ENCODE measurements at places on chromosomes 12 and 14. TPM values are rescaled to one million over a fixed set of nuclear protein-coding genes. Genes with fewer than 3 reads are reported as not detected.

GRCh38 chr12:43480591-43480990, 71.4 kb downstream of the ADAMTS20 start:
- DNase-seq, result no peak

RHEBL1 gene
- 5.2 TPM for total RNA-seq

DNA sequence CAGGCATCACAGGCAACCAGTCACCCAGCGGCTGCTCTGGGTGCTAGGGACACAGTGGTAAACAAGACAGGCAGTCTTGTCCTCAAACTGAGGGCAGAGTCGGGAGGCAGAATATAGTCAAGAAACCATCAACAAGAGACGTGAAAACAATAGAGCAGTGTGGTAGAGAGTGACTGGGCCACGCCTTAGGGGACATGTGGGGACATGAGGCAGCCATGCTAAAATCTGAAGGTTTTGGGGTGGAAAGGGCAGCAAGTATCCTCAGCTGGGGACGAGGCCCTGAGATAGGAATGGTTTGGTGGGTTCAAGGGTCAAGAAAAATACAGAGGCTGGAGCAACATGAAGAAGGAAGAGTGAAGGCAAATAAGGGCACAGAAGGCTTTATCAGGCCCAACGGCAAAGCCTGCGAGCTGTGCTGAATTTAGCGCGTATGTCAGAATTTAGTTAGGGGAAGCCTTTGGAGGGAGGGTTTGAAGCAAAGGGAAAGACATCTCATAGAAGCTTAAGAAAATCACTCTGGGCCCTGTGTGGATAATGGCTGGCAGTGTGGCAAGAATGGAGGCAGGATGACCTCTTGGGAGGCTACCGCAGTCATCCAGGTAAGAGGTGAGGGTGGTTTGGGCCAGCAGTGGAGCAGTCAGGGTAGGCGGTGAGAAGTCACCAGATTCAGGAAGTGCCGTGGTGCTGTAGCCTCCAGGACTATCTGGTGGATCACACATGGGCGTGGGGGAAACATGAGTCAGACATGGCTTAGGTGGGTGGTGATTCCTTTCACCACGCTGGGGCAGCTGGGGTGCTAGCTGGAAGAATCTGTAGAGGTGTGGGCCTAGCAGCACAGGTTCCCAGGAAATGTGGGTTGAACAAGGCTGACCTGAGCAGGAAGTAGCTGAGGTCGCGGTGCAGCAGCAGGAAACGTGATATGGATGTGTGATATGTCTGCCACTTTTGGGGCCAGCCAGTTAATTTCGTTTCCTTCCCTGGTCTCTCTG, 3.0 kb downstream of the EVL start:
- DNase-seq, result peak; percentile 89

GRCh38 chr12:16927259-16927658, 321.3 kb upstream of the LMO3 start:
- no peak for DNase-seq

C12orf54 gene
- total RNA-seq, result not detected

DNA sequence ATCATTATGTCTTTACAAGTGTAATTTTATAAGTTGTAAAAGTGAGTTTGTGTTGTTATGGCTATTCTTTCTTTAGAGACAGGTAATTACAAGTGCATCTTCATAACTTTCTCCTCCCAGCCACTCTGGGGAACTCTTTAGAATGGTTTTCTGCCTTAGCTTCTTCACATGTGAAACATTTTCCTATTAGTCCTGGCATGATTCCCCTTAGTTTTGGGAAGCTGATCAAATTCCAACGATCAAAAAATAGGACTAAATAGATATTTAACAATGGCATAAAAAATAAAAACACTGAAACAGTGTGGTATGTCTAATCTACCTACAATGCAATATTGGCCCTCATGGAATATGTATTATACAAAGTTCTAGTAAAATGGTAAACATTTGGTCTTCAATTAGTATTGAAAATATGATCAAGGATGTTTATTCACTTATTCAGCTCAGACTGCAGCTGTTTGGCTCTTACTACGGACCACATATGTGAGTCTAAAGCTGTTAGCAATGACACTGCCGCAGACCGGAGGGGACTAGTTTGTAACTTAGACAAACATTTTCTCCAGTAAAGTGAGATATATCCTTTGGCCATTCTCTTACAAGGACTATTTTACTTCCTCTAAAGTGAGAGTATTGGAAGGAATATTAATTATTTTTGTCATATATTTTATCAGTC, 890.8 kb upstream of the USP15 start:
- no peak for DNase-seq

- no peak for DNase-seq
These were observed 11.5 kb upstream of the RASSF3 start for GRCh38 chr12:64598831-64599230.

DNA sequence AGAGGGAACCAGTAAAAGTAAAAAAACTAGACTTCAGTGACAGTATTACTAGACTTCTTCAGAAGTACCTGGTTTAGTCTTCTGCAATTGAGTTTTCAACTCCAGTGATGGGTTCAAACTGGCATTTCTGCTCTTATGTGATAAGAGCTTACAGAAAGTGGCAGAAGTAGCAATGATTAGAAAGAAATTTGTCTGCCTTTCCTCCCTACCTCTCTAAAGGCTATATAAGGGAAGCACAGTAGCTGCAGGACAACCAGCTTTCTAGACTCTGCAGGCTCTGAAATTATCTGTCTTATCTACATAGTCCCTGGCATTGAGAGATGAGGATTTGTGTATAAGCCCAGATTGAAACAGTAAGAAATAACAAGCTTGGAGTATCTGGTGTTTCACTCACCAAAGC, 107.5 kb downstream of the DAAM1 start:
- DNase-seq, result no peak

DNA sequence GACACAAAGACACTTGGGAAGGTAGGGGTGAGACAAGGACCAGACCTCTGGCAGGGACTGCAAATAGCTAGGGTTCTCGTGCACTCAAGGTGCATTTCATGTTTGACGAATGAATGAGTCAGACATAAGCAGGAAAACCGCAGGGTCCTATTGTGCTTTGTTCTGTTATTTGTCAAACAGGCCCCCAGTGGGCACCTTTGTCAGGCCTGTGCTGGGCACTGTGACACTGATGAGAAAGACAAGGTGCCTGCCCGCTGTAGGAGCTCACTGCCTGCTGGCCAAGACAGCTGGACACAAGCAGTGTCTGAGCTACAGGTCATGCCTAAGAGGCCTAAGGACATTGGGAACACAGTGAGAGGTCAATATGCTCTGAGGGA, 2.3 kb downstream of the OTUB2 start:
- peak; percentile 23 for DNase-seq

CLEC14A gene
- not detected for total RNA-seq

- no peak for DNase-seq
These were observed 196.2 kb downstream of the ZFP36L1 start for GRCh38 chr14:68596701-68597100.

DNA sequence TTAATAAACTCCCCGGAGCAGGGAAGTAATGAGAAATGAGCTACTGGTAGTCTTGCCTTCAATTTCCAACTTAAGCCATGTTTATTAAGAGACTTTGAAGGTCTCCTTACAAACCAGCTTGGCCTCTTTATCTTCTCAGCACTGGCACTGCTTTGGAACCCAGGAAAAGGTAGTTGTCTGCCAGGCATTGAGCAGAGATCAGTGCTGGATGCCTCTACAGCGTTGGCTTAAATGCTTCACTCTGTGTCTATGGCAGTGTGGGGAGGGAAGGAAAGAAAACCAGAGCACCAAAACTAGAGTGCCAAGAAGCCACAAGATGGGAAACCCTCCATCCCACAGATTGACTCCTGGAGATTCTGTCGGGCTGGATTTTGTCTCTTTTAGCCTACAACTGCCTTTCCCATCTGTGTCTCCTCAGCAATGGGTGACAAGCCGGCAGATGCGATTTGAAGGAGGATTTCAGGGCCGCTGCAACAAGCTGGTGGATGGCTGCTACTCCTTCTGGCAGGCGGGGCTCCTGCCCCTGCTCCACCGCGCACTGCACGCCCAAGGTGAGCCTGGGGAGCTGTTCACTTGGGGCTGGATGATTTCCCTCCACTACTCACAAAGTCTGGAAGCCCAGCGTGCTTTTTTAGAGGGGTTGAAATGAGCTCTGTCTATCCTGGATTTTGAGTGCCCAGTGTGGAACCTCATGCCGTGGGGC, 57.3 kb downstream of the FNTB start:
- DNase-seq, result no peak

GPD1 gene
- 1.2 TPM for total RNA-seq

GRCh38 chr12:121295746-121296617, 527 bp downstream of the CAMKK2 start:
- peak; percentile 11 for DNase-seq

IL22 gene
- total RNA-seq, result 6.0 TPM

DNA sequence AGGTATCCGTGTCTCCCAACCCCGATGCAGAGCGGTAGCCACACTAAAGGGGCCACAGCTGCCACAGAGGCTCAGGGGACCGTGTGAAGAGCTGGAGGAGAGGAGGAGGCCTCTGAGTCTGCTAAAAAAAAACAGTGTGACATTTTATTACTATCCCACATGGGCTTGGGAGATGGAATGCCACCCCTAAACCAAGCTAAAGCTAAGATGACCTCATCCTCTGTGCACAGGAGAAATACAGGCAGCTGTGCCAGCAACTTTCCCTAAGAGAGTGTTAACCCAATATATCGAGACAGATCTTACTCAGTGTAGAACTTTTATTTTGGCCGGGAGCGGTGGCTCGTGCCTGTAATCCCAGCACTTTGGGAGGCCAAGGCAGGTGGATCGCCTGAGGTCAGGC, 18.0 kb downstream of the BCL2L14 start:
- no peak for DNase-seq

GRCh38 chr14:55303691-55304145, 32.5 kb downstream of the FBXO34 start:
- DNase-seq, result no peak

- DNase-seq, result no peak
These were observed 166.4 kb downstream of the DUSP6 start for GRCh38 chr12:89185889-89186288.

DNA sequence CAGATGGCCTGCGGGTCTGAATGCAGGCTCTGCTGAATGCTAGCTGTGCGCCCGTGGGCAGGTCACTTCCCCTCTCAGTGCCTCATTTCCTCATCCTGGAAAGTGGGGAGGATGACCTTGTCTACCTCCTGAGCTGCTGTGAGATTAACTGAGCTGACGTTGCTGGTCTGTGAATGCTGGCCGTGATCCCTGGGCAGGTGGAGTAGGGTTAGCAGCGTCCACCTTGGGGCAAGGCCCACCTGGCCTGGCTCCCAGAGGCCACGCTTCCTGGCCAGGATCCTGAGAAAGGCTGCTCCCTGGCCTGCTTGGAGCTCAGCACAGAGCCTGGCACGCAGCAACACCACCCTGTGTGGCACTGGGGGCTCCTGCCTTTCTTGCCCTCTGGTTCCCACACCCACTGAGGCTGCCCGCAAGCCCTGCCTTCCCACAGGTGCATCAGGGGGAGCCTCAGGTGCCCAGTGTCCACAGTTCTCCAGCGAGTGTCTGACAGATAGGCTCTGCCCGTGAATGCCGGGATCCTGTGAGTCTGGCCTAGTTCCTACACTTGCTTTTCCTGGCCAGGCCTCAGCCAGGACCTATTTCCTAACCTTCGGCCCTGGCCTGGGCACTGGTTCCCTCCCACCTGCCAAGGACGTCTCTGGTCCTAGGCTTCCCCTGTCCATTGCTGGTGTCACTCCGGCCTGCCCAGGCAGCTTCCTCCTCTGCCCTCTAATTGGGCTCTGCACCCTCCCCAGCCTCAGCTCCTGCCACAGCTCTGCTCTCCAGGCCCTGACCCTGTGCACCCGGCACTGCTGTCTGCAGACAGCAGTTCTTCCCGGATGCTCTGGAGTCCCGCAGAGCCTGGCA, 37.2 kb upstream of the TDRD9 start:
- DNase-seq, result no peak

DNA sequence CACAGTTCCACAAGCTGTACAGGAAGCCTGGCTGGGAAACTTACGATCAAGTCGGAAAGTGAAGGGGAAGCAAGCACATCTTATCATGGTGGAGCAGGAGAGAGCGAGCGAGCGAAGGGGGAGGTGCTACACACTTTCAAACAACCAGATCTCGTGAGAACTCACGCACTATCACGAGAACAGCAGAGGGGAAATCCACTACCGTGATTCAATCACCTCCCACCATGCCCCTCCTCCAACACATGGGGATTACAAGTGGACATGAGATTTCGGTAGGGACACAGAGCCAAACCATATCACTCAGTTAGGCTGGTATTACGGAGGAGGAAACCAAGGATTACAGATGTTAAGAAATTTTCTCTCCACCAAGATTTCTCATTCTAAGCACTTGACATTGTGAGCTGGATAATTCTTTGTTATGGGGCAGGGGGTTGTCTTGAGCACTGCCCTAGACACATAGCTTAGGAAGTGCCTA, 262.0 kb upstream of the G2E3 start:
- no peak for DNase-seq

DNA sequence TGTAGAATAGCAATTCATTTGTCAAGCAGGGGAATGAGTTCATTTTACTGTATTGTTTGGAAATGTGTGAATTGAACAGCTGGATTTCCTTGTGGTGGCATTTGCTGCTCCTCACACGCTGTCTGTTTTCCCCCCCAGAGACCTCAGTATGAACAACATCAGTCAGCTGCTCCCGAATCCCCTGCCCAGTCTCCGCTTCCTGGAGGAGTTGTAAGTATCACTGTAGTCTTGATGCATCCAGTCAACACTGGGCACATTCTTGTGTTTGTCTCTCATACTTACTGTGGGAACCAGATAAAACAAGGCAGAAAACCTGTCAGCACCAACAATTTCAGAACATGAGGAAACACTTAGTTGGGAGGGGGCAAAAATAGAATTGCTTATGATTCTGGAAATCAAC, 64.9 kb downstream of the LGR5 start:
- no peak for DNase-seq

- DNase-seq, result no peak
These were observed 90.7 kb downstream of the PPFIA2 start for GRCh38 chr12:81668475-81668874.

DNA sequence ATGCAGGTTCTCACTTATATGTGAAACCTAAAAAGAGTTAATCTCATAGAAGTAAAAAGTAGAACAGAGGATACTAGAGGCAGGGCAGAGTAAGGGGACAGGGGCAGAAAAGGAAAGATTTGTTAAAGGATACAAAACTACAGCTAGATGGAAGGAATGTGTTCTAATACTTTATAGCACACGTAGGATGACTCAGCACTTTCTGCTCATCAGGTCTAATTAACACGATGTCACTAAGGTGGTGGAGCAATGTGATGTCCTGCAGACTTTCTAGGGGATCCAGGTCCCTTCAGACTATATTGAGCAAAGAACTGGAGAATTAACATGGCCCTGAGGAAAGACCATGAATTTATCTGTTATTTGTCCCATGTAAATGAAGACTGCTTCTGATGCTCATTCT, 80.8 kb upstream of the CMKLR1 start:
- DNase-seq, result no peak

Data from activated T-cell treated with anti-CD3 and anti-CD28 coated beads, Interleukin-2, amount 50 U/mL, for 4 hours (primary cell).